ENCODE measurements at places on chromosomes 1 and 21.
A peak's percentile ranks its signal among the peaks of the same experiment; 100 is the strongest.

GRCh38 chr1:209617047-209617673, 33.6 kb downstream of the CAMK1G start:
- no peak for DNase-seq

DNA sequence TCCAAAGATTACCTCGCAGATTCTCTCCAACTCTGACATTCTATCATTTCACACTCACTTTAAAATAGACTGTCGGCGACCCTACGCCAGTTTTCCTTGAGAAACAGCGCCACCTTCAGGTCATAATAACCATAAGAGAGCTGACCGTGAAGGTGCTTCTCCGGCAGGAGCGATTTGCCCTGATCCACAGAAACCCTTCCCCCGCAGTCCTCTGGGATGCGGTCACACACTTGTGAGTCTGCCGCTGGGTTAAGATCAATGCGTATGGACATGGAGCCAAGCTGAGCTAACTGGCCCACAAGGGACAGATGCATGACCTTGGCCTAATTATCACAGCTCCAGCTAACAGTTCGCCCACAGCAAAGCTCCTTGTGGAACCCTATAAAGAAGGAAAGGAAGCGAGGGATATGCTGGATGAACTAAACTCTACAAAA, 32.8 kb upstream of the IFNAR2 start:
- peak; percentile 45 for DNase-seq

DNA sequence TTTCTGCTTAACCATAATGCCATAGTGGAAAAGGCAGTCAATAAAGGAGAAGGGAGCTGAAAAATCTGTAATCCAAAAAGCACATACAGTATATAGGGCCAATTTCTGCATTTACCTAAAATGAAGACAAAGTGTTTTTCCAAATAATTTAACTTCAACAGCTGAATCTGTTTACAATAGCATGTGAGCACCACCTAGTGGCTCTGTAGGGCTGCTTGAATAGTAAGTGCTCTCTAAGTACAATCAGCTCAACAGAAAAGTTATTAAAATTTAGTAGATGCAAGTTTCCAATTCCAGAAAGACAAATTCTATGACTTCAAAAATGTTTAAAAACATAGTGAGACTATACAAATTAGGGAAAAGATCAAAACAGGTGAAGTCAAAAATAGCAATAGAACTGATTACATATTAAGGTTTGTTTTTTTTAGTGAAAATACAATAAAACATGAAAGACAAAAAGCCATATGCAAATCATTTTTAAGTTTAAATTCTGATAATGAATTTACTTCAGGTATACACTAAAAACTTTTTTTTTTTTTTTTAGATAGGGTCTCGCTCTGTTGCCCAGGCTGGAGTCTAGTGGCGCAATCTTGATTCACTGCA, 220.0 kb downstream of the SETD4 start:
- DNase-seq, result peak; percentile 90

GRCh38 chr1:90149101-90149500, 154.2 kb downstream of the ZNF326 start:
- DNase-seq, result no peak

- DNase-seq, result no peak
Observed at GRCh38 chr1:118960026-118960561, 28.0 kb downstream of the TBX15 start.

GRCh38 chr1:93979718-93980319, 70.6 kb upstream of the GCLM start:
- DNase-seq, result peak; percentile 98

DNA sequence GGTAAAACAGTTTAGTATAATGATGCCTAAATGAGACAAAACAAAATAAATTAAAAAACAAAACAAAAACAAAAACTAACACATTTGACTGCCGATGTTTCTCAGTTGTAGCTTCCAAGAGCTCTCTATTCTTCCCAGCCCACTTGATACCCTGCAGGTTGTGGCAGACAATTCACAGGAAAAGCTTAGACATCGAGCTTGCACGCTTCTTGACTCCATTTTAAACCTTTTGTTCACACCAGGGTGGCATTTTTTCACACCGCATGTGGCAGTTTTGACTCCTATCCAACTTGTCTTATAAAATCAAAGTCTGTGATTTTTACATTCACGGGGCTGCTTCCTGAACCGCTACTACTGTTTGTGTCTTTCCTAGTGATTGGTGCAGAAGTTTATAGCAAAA, 575.9 kb downstream of the USP25 start:
- peak; percentile 5 for DNase-seq

- peak; percentile 56 for DNase-seq
Observed at GRCh38 chr1:164622068-164622845, 63.3 kb downstream of the PBX1 start.

GRCh38 chr1:192943522-192943921, 115.6 kb downstream of the UCHL5 start:
- DNase-seq, result no peak

GRCh38 chr1:228394571-228395394, 11.9 kb downstream of the TRIM11 start:
- no peak for DNase-seq

DNA sequence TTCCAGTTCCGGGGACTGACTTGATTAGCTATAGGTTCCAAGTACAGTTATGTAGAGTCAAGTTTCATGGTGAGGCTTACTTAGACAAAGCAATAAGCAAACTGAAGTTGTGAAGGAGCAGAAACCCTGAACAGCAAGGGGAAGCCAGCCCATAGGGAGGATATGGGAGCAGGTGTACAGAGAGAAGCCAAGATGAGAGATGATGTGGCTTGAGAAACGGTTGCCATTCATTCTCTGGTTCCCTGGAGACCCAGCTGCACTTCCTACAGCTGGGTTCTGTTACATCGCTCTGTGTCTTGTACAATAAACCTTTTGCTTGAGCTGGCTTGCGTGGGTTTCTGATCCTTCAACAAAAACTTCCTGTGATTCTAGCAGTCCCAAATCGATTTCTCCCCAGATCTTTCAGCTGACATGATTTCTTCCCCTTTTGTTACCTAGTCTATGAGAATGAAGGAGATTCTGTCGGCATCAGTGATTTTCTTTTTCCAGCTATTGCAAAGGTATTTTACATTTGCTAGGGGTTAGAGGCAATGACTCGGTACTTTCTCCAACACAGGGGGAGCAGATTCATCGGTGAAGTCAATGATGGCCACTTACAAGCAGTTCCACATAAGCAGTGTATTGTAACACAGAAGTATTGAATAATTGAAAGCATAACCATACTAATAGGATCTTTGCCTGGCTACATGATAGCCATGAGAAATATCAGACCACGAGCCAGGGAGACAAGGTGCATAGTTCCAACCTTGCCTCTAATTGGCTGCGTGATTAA, 67.3 kb downstream of the URB2 start:
- DNase-seq, result peak; percentile 31

- no peak for DNase-seq
Observed at GRCh38 chr1:209355415-209355814, 228.1 kb upstream of the CAMK1G start.
